ENCODE measurements at places on chromosomes 16 and 17.
A peak's percentile ranks its signal among the peaks of the same experiment; 100 is the strongest.

GRCh38 chr17:40551091-40551878 lies 14.0 kb downstream of the CCR7 start:
- no peak for DNase-seq

GRCh38 chr17:15954222-15954621 lies 9.3 kb downstream of the ADORA2B start:
- peak; percentile 98 for DNase-seq

DNA sequence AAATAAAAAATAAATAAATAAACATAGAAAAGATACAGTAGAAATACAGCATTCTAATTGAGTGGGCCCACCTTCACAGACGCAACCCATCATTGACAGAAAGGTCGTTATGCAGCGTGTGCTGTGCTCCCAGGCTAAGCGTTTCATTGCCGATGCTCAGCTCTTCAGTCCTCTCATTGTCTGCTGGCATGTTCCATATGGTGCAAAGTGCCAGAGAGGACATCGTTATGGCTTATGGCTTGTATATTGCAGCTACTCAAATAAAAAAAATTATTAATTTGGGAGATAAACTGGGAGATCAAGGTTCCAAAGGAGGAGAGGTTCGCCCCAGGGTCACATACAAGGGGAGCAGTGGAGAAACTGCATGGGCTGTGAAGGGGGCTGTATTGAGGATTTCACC lies 11.3 kb upstream of the UBALD2 start:
- no peak for DNase-seq

DNA sequence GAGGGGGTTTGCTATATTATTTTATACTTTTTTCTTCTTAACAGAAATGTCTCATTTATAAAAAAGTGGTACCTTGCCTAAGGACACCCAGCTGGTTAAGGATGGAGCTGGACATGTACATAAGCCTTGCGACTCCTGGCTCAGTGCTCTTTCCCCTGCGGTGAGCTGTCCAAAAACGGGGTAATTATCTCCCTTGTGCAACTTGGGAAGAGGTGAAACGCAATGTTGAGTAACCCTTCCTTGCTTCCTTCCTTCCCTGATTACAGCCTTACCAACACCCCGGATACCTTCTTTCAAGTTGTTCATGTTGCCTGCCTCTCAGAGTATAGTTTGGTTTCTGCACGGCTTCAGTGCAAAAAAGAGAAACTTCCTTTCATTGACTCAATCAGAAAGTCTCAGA lies 94.1 kb upstream of the XYLT1 start:
- DNase-seq = no peak

All from foreskin keratinocyte (primary cell).